Sigmoid colon (tissue), 7 donors: ENCODE measurements at places on chromosomes 4 and X. TPM values are rescaled to one million over a fixed set of nuclear protein-coding genes. Genes with fewer than 3 reads are reported as not detected.

- no peak for DNase-seq
These were observed 69.5 kb downstream of the RRAGB start for GRCh38 chrX:55787063-55787462.

DNA sequence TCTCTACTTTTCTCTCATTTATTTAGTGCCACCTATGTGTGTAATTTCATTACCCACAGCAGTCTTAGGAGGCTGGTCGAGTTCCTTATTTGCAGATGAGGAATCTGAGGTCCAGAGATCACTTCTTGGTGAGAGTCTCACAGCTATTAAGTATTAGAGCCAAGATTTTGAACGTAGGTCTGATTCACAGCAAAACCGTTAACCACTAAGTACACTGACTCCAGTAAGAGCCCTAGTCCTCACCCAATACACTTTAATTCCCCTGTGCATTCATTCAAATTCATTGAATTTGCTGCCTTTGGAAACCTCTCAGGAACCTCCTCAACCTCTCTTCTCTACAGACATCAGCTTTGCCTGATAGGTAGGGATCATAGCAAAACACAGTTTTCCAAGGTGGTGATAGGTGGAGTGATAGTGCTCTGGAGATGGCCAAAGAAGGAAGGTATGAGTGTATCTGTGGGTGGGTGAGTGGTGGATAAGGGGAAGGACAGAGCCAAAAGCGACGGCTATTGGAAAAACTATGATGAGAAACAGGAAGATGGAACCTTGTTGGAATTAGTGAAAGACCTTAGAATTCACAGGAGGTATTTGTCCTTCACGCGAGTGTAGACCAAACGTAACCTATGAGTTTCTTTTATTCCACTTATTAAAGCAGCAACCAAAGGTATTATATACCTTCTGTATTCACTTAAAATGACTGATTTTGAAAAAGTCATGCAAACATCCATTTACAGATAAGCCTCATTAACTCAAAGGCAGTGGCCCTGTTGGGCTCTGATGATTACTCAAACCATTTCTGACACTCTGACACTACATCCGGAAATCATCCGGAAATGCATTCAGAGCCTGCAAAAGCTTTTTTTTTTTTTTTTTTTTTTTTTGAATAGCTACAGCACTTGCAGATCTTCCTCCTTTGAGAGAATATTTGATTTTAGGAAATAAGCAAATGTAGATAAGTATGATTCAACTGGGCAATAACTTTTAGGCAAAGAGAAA lies 6.3 kb downstream of the FMR1 start:
- no peak for DNase-seq

DNA sequence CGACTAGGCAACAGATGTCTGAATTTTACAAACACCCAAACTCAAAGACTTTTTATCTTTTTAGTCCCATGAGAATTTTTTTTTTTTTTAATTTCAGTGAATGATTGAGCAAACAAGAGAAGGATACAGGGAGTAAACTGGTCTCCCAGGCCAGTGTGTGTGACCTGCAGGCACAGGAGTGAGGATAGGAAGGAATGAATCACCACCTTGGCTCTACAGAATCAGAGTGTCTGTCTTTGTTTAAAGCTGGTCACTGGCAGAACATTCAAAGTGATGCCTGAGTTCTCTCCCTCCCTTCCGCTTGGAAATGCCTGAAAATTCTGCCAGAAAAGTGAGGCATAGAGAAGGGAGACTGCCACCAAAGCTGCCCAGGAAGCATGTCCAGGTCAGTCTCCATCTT lies 69.5 kb downstream of the PARM1 start:
- no peak for DNase-seq

GRCh38 chr4:123361195-123361861 lies 35.3 kb upstream of the SPRY1 start:
- no peak for DNase-seq

- DNase-seq = no peak
These were observed 24.6 kb downstream of the NAP1L5 start for GRCh38 chr4:88672987-88673386.

DNA sequence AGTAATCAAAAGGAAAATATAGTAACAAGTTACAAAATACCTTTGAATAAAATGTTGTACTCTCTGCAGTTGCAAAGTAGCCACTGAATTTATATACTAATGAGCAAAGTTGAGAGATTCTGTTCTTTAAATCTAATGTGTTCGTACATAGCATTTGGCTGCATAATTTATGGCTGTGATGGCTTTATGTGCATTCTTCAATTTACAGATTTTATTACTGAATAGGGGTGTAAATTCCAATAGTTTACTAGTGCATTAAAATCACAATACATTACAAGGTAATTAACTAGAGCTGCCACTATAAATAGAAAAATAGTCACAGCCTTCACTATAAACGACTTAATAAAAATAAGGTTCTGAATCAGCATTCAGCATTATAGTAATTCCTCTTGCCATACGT lies 620.0 kb downstream of the ADGRL3 start:
- no peak for DNase-seq

PDCL2 gene
- polyA plus RNA-seq = not detected

DNA sequence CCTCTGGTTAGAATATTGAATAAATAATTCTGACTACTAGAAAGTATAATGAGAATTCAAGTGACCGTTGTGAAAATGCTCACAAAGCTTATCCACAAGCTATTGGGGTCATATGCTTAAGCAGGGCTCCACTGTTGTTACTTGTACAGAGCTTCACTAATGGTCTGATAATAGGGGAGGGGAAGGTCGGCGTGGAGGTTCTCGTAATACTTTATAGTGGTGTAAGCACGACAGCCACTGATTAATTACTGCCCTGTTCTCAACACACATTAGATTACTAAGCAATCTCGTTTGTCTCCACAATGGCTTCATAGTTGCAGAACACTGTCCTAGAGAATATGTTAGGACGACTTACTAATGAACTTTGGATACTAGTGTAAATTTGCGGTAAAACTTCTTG lies 11.6 kb downstream of the UNC5C start:
- no peak for DNase-seq

LDB2 gene
- polyA plus RNA-seq = 2.1 TPM

DNA sequence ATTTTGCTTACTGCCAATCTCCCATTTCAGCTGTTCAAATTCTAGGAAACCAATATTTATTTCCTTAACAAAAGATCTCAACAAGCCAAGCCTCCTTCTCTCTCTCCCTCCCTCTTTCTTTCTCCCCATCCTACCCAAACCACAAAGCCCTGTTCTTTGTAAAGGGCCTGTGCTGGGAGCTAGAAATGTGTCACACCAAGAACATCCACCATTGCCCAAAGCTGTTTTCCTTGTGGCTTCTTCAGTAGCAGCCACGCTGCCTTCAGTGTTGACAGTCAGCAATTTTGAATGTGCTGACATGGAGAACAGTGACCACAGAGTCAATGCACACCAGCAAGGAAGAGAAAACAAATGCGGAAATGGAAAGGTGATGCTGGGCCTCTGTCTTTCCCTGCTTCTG lies 203.0 kb downstream of the MAML3 start:
- DNase-seq = no peak

SH2D1A gene
- 1.2 TPM for polyA plus RNA-seq

RHOXF2 gene
- polyA plus RNA-seq = not detected

S100G gene
- polyA plus RNA-seq = not detected

DNA sequence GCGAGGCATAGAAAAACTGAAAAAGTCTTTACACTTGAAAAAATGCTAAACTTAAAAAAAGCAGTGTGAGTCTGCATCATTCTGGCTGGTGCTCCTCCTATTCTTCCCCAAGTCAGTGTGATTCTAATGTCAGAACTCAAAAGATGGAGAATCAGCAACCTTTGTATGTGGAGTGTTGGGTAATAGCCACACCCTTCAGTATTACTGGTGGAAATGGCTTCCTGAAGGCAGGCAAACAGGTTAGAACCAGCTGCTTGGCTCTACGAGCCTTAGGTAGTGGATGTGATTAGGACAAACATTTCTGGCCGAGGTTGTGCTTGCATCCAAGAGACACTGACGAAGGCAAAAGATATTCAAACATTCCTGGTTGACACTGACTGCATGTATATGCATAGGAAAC lies 353.4 kb upstream of the TACR3 start:
- no peak for DNase-seq

DNA sequence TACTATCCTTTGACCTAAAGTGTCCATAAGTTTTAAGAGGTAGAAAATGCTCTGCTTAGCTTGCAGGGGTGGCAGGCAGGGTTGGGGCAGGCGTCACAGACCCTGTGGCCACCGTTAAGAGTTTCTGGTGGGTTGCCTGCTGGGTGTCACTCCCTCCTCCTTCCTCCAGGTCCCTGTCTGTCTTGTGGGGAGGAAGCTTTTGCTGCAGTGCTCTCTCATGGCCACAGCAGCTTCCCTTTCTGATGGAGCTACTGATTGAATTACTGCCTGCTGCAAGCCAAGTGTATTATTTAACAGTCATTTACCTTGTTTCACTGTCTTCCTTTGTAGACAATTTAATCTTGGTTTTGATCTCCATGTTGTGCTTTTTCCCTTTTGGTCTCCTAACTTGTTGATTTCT lies 384.6 kb downstream of the IDS start:
- no peak for DNase-seq

- DNase-seq = no peak
These were observed 122.1 kb downstream of the ANKRD50 start for GRCh38 chr4:124590480-124590879.

SORCS2 gene
- 1.8 TPM for polyA plus RNA-seq
